ENCODE measurements at places on chromosomes 13 and 19.
A peak's percentile ranks its signal among the peaks of the same experiment; 100 is the strongest.

GRCh38 chr19:1746401-1747284, 6.7 kb upstream of the ONECUT3 start:
- no peak for DNase-seq

- no peak for DNase-seq
Measured at GRCh38 chr13:43195551-43195950, 172.2 kb downstream of the DNAJC15 start.

DNA sequence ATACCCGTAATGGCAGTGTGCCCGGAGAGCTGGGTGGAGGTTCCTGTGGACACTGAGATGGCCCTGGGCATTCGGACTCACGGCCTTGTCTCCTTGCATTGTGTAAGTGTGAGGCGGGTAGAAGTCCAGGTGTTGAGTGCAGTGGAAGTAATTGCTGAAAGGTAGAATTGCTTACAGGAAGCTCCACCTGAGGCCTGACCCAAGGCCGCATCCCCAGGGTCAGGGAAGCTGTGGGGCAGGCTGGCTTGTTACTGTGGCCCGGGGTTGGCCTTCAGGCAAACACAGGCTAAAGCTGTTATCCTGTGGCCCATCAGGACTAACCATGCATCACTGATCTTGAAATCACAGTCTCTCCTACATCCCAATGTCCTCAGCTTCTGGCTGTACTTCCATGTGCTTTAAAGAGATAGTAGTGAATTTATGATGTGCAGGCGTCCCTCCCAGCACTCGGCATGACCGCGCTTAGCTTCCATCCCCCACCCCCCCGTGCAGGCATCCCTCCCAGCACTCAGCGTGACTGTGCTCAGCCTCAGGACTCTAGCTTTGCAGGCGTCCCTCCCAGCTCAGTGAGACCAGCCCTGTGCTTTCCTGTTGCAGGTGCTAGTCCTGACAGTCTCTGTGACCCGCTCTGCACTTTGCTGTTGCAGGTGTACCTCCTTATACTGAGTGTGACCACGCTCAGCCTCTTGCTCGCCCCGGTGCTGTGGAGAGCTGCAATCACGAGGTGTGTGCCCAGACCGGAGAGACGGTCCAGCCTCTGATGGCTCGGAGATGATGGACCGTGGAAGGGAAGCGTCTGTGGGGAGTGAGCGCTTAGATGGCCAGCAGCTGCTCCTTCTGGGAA, 35.6 kb upstream of the TFDP1 start:
- DNase-seq = no peak

- no peak for DNase-seq
Measured at GRCh38 chr19:9597027-9597426, 12.7 kb upstream of the ZNF121 start.

- DNase-seq = no peak
Measured at GRCh38 chr13:28621449-28621848, 37.5 kb upstream of the POMP start.

DNA sequence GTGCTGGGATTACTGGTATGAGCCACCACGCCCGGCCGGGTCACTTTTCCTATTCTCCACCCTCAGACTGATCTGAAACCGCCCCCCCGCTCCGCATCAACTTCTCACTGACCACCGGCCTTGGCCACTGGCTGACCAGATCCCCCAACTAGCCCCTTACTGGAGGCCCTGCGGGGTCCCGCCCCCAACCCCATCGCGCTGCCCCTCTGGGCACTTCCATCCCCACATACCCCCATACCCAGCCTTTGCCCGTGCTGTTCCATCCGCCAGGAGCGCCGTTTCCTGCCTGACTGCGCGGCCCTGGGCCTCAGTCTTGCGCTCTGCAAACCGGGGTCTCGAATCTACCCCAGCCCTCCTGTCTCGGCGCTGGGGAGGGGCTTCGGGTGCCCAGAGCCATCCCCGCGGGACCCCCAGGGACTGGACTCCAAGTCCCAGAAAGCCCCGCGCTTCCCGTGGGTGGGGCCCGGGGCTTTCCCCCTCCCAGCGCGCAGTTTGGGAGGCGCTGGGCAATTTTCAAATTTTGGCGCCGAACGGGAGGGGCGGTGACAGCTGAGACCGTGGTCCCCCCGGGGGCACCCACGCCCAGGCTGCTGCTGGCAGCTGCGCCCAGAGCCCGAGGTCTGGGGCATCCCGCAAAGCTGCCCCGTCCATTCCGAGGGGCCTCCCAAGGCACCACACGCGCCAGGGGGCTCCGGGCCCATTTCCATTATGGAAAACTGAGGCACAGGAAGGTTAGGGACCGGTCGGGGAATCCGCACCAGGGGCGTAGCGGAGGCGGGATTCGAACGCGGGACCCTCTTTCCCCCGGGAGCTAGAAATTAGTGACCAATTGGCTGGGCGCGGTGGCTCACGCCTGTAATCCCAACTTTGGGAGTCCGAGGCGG, 5.2 kb upstream of the LMNB2 start:
- DNase-seq = no peak

DNA sequence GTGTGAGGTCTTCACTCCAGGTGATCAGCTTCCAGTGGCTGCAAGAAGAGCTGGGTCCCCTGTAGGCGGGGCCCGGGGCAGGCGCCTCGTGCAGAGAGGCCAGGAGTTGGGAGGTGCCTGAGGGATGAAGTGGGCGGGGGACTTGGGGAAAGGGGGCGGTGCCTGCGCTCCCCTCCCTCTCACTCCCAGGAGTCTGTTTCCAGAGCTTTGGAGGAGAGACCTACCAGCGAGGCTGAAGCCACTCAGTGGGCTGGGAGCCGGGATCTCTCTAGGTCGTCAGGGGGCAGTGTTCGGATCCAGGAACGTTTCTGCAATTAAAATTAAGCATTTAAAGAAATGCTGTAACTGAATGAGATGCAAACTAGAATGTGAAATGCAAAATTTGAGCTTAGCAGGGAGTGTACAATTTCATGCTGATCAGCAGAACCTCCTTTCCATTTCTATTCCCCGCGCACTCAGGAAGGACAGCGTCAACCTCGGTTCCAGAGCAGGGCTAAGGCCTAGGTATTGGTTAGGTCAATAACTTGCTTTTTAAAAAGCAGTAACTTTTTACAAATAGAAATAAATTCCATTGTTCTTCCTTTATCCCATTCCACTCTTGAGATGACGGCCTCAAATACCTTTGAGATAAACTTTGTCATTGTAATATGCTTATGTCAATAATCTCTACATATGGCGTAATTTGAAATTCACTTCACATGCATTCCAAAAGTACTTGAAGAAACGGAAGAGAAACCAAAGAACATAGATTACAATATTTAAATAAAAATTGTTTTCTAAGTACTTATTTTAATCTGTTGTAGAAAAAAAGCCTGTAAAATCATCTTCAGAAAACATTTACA, 11.6 kb downstream of the ZNF160 start:
- DNase-seq = no peak

DNA sequence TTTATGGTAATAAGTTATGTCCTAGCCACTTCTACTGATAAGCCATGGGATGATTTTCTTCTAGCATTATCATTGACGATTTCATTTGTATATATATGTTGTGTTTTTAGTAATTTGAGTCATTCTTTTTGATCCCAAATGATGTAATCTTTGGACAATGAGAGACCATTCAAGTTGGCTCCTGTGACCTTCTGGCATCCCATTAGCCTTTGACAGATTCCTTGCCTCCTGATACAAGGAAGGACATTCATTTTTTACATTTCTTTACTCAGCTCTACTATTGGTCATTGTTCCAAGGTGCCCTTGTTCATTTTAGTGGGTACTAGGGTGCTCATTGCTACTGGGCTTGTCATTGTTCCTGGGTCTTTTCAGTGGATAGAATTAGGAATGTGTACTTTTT, 35.3 kb upstream of the MYCBP2 start:
- no peak for DNase-seq

- no peak for DNase-seq
Measured at GRCh38 chr13:30113983-30114570, 193.3 kb downstream of the KATNAL1 start.

DNA sequence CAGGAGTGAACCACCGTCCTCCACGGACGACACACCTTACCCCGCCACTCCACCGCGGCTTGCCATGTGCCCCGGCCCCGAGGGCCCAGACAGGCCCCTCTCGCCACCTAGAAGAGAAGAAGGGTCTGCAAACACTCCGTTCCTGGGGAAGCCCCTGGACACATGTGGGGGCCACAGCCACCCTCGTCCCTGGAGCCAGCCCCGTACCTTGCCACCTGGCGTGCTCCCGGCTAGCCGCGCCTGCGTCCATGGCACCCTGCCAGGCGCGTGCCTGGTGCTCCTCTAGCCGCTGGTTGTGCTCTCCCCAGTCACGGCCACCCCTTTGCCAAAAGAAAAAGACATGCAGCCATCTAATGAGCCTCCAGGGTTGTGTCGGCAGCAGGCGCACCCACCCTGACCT, 19.9 kb upstream of the TINCR start:
- no peak for DNase-seq

DNA sequence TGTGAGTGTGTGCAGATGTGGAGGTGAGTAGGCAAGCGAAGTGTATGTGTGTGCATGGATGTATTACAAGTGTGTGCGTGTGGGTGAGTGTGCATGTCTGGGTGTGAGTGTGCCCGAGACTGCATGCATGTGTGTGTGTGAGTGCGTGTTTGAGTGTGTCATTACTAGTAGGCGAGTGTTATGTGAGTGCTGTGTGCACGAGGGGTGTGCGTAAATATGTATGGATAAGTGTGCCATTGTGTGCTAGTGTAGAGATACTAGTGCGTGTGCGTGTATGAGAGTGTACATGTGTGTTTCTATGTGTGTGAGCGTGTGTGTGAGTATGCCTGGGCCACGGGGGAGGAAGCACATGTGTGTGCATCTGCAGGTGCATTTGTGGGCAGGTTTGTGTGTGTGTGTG, 53.8 kb downstream of the CELF5 start:
- no peak for DNase-seq

GRCh38 chr19:38006361-38007045, 99.5 kb downstream of the SIPA1L3 start:
- no peak for DNase-seq

DNA sequence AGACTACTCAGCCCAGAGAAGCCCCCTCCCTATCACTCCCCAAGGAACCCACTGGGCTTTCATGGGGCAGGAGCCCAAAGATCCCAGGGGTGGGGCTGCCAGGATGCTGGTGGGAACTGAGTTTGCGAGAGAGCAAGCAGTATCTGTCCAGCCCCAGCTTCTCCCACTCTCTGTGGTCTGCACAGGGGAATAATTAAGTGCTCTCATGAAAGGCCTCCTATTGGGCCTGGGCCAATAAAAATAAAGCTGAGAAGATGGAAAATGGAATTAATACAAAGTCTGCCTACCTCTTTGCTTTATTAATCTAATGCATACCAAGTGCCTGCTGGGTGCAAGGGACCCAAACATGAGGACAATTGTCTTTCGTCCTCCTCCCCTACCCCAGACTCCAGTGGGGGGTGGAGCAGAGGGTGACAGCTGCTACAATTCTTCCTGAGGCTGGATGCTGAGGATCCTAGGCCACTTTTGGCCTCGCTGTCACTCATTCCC, 5.4 kb downstream of the DDX39A start:
- peak; percentile 25 for DNase-seq

DNA sequence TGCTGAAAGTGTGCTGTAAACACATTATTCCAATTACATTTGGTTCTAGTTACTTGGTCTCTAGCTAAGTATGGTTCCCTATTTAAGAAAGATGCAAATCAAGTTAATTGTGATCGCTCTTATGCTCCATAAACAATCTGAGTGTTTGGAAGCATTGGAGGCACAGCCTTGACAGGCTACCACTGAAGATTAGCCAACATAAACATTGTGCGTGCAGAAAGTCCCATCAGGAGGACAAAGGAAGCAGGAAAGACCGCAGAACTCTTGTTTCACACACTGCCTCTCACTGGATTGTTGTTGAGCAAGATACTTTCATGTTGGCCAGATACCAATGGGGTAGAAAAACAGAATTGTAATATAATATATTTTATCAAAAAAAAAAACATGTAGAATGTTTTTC, 814.4 kb downstream of the EFNB2 start:
- DNase-seq = no peak

Data from pons (tissue), 1 donor.